ENCODE measurements at places on chromosomes 3 and 15. TPM values are rescaled to one million over a fixed set of nuclear protein-coding genes. Genes with fewer than 3 reads are reported as not detected.

Gene WDR49
- total RNA-seq = not detected

Gene NEK4
- total RNA-seq = 24.0 TPM

Gene ZNF620
- 3.6 TPM for total RNA-seq

Gene ADAMTS9
- 22.6 TPM for total RNA-seq

Gene STARD9
- total RNA-seq = 17.2 TPM

Gene EOGT
- total RNA-seq = 103 TPM

Gene ASB14
- total RNA-seq = not detected

Gene GCNT3
- not detected for total RNA-seq

Gene LMAN1L
- not detected for total RNA-seq

Gene PPP1R14D
- not detected for total RNA-seq

Gene RNU5B-1
- not detected for total RNA-seq

Gene EIF4A2
- 282 TPM for total RNA-seq

Gene LRRN1
- total RNA-seq = not detected

Gene UBE3A
- total RNA-seq = 69.3 TPM

Gene CLEC3B
- total RNA-seq = not detected

Gene NR1I2
- not detected for total RNA-seq

Gene DIS3L
- 21.6 TPM for total RNA-seq

Gene MYZAP
- total RNA-seq = 8.1 TPM

Gene MEX3B
- 18.2 TPM for total RNA-seq

Gene TRANK1
- total RNA-seq = 14.4 TPM

Gene MYRIP
- 11.9 TPM for total RNA-seq

Gene SCN11A
- not detected for total RNA-seq

Gene CHDH
- 0.04 TPM for total RNA-seq

Gene SCAMP5
- 4.4 TPM for total RNA-seq

Gene BFSP2
- total RNA-seq = not detected

Gene CPNE9
- not detected for total RNA-seq

Gene CHRFAM7A
- 7.1 TPM for total RNA-seq

Gene GOLGA8G
- total RNA-seq = not detected

Gene GPX1
- total RNA-seq = 461 TPM

Gene SPINK8
- not detected for total RNA-seq

Gene FOXL2
- total RNA-seq = 0.12 TPM

Gene FOXB1
- total RNA-seq = not detected
